ENCODE measurements at places on chromosomes 5 and 9.

DNA sequence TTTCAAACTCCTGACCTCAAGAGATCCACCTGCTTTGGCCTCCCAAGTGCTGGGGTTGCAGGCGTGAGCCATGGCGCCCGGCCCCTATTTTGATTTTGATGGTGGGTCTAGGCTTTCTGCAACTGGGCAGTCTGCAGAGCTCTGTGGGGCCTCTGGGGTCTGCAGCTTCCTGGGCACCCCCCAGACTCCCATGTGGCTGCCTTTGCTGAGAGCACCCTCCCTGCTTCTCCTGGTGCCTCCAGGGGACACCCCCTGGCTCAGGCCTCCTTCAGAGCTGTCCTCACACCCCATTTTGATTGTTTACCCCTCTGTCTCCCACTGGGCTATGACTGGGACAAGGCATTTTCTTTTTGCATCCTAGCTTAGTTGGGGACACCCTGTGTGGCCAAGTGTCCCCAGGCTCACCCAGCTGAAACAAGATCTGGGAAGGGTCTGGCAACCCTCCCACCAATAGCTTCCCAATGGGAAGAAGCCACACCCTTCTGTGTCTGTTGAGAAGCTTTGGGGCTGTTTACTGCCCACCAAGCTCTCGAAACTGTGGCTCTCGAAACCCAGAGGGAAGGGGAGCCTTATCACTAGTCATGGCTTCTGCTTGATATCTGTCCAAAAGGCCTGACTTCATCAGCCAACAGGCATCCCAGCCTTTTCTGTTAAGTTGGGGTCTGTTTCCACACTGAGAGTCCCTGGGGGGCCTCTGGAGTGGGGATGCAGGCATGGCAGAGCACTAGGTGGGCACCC lies 204.4 kb upstream of the IER5L start:
- no peak for DNase-seq

GRCh38 chr5:160173-160510 lies 31.2 kb upstream of the LRRC14B start:
- no peak for DNase-seq

DNA sequence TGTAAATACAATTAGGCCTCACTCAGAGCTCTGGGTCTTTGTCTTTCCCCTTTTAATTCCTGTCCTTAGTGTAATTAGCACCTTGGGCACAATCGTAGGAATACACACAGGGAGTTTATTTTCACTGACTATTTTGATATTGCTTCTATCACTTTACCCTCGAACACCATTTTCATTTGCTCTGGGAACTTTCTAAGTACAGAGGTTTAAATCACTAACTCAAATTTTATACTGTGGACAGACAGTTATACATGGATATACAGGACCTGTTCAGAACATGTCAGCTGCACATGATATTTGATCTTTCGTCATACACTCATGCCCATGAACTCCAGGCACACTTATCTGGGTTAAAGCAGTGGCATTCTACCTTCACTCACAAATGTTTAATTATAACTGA lies 217.8 kb upstream of the TMEM161B start:
- DNase-seq, result no peak

DNA sequence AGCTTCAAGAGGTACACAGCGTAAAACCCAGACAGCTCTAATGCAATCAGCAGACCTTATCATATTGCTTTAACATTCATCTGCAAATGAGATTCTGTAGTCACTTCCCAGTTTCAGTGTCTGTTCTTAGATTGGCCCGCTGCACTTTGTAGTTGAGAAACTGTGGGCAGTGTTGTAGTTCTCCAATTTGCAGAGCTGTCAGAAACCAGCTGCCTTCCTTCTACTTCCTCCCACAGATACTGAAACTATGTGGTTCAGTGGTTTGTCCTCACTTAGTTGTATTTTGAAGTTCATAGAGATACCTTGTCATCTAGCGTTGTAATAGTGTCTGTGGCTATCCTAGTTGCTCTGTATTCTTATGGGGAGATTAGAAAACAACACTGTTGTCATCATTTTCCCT lies 39.6 kb upstream of the TRIM36 start:
- DNase-seq, result no peak

- DNase-seq, result no peak
Observed at GRCh38 chr5:160187091-160187490, 42.2 kb upstream of the FABP6 start.

- no peak for DNase-seq
Observed at GRCh38 chr5:54758038-54758437, 227.4 kb downstream of the ESM1 start.

DNA sequence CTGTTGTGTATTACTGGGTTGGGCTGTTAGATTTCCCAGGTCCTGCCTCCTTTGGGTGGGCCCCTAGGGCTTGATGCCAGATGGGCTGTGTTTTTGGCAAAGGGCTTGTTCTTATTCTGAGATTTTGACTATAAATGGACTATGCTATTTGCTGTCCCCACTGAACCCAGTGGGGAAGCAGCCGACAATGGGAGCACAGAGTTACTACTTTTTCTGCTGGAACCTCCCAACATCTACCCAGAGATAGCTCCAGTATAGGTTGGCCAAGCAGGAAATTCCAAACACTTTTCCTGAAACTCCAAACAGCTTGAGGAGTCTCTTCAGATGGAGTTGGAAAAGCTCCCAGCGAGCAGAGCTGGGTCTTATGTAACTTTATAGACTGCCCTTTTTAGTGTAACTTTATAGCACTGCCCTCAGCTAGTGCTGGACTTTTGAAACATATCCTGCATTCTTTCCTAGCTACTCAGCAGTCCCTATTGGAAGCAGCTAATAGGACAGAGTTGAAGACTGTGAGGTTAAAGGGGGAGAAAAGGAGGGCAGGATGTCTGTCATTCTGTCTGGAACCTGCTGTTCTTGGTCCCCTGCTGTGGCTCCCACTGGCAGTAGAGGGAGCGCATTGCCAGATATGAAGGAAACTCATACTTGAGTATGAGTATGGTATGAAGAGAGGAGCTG lies 21.0 kb downstream of the RUSC2 start:
- DNase-seq, result no peak

DNA sequence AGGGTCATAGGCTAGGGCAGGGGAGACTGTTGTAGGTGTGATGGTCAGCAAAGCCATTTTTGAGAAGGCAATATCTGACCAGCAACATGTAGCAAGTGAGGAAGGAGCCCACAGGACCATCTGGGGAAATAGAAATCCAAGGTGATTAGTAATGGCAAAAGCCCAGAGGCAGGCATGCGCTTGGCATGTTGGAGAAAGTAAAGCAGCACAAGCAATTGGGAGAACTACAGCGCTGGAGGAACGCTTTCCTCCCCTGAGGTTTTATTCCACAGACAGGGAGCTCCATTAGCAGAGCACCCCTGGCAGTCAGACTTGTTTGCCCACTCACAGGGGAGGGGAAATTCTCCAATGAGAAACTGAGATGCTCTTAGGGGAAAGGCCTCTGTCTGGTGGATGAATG lies 54.8 kb upstream of the FOXB2 start:
- DNase-seq, result no peak

- DNase-seq, result no peak
Observed at GRCh38 chr5:107446972-107447371, 223.8 kb downstream of the EFNA5 start.

DNA sequence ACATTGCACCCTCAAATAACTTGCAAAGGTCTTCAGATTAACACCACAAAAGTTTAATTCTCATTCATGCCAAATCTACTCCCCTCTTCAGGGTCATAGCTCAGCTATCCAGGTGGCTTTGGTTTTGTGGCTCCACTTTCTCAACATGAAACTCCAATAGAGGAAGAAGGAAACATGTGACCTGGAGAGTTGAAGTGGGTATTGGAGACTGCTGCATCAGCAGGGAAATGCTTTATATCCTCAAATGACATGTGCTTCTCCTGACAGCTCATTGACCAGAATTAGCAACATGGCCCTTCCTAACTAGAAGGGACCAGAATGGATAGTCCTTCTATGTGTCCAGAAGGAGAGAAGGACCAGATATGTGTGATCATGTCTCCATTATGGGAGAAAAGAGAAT lies 73.6 kb downstream of the TLR4 start:
- no peak for DNase-seq

- DNase-seq, result no peak
Observed at GRCh38 chr9:135010921-135011320, 76.5 kb upstream of the OLFM1 start.

DNA sequence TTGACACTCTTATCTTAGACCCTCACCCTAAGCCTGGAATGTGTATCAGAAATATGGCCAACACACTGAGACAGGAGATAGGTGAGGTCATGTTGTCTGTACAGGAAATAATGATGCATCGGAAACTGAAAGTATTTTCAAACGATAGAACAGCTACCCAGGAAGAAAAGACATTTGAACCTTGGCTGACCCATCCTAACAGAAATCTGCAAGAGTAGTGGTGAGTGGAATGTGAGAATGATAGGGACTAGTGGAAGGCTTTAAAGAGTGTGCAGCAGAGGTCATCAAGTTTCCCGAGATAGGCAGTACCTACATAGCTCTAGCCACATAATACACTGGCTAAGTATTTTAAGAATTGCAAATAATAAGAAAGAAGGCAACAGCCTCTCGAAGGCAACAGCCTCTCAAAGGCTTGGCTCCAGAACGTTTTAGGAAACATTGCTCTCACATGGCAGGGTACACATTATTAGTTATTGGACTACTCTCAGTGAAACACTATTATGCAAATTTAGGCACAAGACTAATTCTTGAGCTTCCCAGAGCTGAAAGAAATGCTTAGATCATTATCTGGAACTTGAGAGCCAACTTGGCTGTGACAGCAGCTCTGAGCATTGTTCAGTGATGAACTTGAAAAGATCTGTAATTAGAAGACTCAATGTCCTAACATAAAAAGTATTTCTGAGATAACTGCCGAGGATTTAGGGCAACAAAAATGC lies 133.1 kb upstream of the FBXL7 start:
- no peak for DNase-seq

- no peak for DNase-seq
Observed at GRCh38 chr5:15549961-15550360, 50.0 kb downstream of the FBXL7 start.

GRCh38 chr5:61267116-61267515 lies 64.9 kb upstream of the ZSWIM6 start:
- no peak for DNase-seq

GRCh38 chr9:122841501-122841900 lies 13.1 kb upstream of the PDCL start:
- DNase-seq, result no peak

DNA sequence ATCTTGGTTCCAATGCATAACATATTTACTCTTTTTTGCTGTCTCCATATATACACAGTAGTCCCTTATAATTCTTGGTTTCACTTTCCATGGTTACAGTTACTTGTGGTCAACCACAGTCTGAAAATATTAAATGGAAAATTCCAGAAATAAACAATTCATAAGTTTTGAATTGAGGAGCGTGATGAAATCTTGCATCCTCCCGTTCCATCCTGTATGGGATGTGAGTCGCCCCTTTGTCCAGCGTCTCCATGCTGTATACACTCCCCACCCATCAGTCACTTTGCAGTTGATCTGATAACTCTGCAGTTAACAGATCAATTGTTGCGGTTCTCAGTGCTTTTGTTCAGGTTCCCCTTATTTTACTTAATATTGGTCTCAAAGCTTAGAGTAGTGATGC lies 11.5 kb upstream of the FAF2 start:
- no peak for DNase-seq

- no peak for DNase-seq
Observed at GRCh38 chr5:73213566-73213998, 40.6 kb downstream of the TMEM174 start.
